NCI-H446 (cell line): ENCODE measurements at places on chromosomes 7 and 10.
A peak's percentile ranks its signal among the peaks of the same experiment; 100 is the strongest.

GRCh38 chr10:125159486-125159931 lies 854 bp downstream of the CTBP2 start:
- DNase-seq, result no peak

- DNase-seq, result no peak
These were observed 119.0 kb downstream of the PTPN20 start for GRCh38 chr10:47030191-47030703.

DNA sequence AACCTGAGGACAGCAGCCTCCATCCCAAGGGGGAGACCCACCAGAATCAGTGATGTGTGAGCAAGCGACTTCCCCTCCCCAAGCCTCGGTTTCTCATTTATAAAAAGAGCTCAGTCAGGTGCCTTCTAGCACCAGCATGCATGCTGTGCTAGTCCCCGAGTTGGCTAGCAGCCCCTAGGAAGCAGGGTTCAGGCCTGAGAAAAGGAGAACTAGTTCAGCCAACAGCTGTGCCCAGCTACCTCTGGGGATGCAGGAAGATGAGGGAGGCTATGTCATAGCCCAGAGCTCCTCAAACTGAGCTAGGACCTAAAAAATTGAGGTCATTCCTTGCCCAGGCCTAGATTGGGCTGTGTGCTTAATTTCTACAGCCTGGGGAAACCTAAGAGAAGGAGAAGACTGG lies 13.7 kb downstream of the DRGX start:
- DNase-seq, result no peak

- no peak for DNase-seq
These were observed 81.4 kb upstream of the PPP2R2D start for GRCh38 chr10:131819241-131820072.

GRCh38 chr10:68223535-68224165 lies 8.3 kb downstream of the ATOH7 start:
- DNase-seq, result peak; percentile 0

DNA sequence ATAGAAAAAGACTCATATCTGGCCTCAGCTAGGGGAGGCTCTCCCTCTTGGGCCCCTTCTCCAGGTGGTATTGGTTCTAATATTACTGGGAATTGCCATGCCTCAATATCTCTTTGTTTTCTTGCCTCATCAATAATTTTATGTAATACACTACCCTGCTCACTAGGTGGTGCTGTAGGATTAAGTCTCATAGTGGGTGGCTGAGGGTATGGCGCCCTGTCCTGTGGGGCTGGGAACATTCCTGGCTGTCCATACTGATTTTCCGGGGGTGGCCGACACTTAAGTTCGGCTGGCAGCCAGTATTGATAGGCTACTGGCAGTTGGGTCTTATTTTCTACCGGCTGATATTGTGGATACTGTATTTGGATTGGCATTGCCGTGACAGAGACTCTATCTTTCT lies 9.0 kb upstream of the TAS2R3 start:
- DNase-seq, result peak; percentile 3

DNA sequence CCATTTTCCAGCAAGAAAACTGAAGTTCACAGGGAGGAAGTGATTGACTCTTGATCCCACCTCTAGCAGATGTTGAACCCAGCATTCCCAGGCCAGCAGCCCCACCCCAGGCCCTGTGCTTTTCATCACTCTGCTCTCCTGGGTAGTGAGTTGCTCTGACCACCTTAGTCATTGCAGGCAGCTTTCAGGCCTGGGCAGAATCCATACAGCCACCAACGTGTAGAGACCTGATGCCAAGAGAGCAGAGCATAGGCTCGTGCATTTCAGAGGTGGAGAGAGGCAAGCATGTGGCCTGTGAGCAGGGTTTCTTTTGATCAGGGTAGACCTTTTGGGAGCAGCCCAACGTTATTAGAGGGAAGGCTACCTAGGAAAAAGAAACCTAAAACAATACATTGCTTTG lies 334.6 kb downstream of the PTEN start:
- DNase-seq, result no peak

- DNase-seq, result no peak
These were observed 355.8 kb downstream of the RPS24 start for GRCh38 chr10:78389419-78389818.

DNA sequence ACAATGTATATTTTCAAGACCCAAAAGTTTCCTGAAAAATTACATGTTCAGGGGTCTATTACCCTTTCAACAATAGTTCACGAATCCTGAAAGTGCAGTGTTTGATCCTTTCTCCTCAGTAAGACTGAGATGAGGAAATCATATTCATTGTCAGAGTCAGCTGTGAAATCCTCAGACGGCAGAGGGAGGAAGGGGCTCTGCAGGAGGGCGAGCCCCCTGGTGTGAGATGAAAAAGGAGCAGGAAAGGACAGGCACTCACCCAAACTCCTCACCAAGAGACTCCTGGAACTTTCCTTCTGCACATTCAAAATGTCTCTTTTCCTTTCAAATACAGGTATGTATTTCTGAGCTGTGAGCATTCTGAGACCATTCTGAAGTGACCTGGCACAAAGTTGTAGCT lies 150.3 kb upstream of the HABP2 start:
- DNase-seq, result no peak

GRCh38 chr7:27104341-27105058 lies 2.0 kb upstream of the HOXA2 start:
- DNase-seq, result no peak

DNA sequence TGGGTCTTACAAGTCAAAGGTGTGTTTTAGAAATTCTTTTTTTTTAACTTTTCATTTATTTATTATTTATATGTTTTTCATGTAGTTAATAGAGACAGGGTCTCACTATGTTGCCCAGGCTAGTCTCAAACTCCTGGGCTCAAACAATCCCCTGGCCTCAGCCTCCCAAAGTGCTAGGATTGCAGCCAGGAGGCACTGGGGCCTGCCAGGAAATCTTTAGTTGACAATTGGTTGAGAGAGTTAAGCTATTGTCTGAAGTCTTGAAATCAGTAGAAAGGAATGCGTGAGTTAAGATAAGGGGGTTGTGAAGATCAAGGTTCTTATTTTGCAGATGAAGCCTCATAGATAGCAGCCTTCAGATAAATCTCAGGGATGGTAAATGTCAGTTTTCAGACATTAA lies 245.4 kb upstream of the GALNT17 start:
- no peak for DNase-seq

DNA sequence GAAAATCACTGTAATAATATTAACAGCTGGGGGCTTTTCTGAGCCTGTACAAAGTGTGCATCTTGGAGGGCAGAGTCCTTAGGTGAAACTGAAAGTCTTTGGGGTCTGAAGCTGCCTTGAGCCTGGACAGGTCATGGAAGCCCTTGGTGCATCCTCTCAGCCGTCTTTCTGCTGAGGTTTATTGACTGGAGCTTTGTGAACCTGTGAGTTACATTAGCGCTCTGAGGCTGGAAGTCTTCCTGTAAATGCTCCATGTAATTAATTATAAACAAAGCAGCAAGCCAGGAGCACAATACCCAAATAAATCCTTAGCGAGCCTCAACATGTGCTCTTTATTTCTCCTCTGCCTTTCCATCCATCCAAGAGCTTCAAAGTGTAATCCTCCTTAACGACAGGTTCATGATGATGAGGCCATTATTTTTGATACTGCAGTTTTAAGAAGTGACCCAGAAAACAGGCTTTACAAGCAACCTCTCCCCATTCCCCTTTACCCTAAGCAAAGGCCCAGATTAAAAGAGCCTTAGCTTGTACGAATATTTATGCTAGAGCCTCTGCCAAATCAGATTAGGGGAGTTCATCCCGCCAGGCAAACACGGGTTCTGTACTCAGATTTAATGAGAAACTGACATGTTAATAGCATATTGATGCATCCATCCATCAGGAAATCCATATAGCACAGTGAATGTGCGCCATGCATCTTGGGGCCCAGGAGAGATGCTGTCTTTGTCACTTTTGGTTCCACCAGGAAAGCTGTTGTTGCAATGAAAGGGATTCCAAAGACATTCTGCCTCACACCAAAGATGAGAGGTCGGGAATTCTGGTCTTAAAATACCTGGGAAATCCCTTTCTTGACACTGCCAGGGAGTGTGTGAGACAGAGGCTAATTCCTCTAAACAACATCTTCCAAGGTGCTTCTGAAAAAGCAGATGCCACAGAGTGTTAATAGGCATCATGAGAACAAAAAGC lies 118.1 kb downstream of the ANLN start:
- no peak for DNase-seq

- peak; percentile 11 for DNase-seq
These were observed 365.7 kb upstream of the LRGUK start for GRCh38 chr7:133761443-133761842.

GRCh38 chr7:138208864-138209263 lies 132.6 kb downstream of the AKR1D1 start:
- no peak for DNase-seq

GRCh38 chr7:25632616-25633015 lies 404.3 kb upstream of the NPVF start:
- DNase-seq, result no peak

DNA sequence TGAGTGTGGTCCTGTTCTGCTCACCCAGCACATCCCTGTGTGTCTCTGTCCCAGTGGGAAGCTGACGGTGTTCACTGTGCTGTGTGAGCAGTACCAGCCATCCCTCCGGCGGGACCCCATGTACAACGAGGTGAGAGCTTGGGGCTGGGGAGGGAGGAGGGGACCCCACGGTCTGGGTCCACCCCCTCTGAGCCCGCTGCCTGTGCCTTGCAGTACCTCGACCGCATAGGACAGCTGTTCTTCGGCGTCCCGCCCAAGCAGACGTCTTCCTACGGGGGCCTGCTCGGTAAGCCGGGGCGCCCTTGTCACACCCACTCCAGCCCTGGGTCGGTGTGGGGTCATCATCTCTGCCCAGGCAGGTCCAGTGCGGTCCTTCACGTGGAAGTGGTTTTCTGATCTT lies 17.3 kb downstream of the GET4 start:
- no peak for DNase-seq

DNA sequence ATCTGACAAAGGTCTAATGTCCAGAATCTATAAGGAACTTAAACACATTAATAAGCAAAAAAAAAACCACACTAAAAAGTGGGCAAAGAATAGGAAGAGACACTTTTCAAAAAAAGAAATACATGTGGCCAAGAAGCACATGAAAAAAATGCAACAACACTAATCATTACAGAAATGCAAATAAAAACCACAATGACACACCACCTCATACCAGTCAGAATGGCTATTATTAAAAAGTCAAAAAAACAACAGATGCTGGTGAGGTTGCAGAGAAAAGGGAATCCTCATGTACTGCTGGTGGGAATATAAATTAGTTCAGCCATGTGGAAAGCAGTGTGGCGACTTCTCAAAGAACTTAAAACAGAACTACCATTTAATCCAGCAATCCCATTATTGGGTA lies 119.0 kb downstream of the LMBR1 start:
- DNase-seq, result no peak

DNA sequence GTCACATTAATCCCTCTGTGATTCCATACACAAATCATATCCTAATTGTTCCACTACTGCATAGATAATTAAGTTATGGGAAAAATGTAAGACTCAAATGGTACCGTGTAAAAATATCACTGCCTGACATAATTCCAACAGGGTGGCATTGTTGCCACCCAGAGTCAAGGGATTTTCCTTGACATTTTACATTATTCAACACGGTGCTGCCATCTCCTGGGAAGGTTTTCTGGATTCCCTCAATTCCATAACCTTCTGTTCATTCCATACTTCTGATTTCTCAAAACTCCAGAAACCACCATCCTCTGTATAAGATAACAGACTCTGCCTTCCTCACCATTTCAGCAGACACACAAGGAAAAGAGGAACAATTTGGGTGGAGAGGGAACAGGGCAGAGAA lies 495.9 kb downstream of the XPNPEP1 start:
- no peak for DNase-seq

GRCh38 chr10:5888843-5889623 lies 660 bp downstream of the ANKRD16 start:
- DNase-seq, result no peak

GRCh38 chr7:40623863-40624262 lies 489.1 kb downstream of the SUGCT start:
- no peak for DNase-seq
